ENCODE measurements at places on chromosomes 2 and 18.
A peak's percentile ranks its signal among the peaks of the same experiment; 100 is the strongest.

DNA sequence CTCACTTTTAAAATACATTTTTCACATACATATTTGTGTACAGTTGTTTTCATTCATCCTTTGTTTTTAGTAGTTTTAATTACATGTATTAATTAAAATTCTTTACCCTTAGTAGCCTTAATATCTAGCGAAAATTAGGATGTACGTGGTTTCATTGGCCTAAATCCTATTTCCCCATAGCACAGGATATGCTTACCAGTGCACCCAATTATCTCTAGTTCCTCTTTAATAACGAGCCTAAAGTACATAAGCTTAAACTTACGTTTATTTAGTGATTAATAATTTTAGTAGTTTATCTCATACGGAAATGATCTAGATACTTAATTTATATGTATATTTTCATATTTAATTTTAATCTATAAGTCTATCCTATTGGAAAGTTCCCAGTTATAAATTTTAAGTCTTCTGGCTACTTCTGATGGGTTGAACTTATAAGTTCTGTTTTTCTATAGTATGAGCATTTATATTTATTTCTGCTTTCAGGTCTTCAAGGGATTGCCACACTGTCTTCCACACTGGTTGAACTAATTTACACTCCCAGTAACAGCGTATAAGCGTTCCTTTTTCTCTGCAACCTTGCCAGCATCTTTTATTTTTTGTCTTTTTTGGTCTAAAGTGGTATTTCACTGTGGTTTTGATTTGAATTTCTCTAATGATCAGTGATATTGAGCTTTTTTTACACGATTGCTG, 21.4 kb upstream of the RUFY4 start:
- DNase-seq = no peak

- DNase-seq = peak; percentile 42
Observed at GRCh38 chr2:42045848-42046748, 1.7 kb upstream of the PKDCC start.

DNA sequence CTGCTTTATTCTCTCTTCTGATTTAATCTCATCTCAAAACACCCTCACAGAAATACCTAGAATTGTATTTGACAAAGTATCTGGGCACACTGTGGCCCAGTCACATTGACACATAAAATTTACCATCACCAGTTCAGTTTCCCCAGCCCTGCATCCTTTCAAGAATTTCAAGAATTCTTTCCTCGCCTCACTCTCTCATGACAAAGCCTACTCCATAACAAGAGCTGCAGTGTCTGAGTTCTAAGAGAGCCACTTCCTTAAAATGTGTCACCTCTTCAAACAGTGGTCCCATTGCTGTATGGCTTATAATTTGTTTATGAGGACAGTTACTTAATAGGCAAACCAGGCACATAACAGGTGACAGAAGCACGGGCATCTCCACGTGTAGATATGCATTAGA, 90.9 kb upstream of the STK39 start:
- DNase-seq = no peak

DNA sequence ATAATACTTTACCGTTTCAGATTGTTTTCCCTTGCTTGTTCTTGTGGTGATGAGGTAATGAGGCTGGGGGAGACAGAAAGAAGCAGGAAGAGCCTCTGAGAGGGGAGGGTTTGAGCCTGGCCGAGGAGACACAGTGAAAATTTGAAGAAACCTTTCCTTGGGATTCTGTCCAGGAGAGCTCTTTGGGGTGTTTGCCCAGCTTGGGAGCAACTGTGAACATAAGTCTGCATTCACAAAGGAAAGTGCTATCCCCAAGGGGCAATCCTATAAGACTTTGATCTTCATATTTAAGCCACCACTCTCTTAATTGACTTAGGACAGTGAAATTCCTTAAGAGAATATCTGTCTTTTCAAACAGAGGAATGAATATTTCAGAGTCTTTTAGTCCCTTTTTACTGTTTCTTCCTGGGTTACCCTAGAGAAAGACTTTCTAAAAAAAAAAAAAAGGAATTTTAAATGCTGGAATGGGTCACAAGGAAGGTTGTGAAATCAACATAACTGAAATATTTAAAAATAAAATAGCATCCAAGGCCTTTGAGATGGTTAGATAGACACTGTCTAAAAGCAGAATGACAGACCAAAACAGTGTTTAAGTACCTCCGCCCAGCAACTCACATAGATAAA, 52.5 kb upstream of the STAM2 start:
- DNase-seq = no peak

DNA sequence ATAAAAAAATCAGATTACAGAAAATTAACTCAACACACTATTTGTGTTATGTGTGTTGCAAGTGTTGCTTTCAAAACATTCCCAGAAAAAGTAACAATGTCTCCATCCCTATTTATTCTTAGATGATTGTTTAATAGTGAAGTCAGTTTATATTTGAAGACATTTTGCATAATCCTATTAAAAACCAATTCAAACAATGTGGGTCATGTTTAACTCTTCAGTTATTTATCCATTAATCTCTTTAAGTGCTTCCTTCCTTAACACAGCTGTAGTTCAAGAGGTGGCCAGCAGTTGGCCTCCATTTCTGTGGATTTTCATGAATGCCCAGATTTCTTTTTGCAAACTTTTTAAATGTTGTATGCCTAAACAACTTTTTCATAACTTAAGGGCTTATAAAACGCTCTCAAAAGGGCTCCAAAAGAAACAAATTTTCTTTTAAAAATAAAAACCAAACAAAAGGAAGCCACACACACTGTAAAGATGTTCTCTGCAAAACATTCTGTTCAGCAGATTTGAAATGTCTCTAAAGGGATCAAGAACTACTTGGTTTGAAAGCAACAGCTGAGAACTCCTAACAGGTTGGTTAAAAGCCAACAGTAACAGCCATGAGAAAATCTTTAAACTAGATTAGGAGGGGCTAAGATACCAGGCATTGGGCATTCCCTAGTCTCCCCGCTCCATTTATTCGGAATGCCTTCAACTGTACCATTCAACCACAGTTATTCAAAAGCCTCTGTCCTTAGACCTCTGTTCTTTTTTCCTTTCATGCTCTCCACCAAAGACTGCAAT, 71.5 kb downstream of the THADA start:
- no peak for DNase-seq

- no peak for DNase-seq
Observed at GRCh38 chr2:97663626-97663961, 250 bp downstream of the ACTR1B start.

DNA sequence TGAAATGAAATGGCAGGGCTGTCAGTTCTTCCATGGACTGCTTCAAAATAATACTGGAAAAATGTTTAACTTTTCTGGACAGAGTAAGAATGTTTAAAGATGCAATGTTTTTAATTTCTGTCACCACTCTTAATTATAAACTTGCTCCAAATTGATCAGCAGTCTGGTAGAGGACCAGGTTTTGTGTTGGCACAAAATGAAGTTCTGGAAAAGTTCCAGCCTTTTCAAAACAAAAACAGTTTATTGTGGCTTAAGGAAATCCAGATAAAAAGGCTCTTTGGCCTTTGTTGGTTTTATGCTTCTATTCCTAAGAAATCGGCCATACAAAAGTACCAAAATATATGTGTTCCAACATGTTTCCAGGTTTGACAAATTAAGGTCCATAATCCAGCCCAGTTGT, 48.8 kb downstream of the PTRHD1 start:
- DNase-seq = no peak

- DNase-seq = no peak
Observed at GRCh38 chr2:12828980-12829379, 112.2 kb downstream of the TRIB2 start.

GRCh38 chr18:8744656-8745055, 39.3 kb downstream of the MTCL1 start:
- no peak for DNase-seq

GRCh38 chr18:23838233-23838632, 149.0 kb downstream of the LAMA3 start:
- DNase-seq = no peak

GRCh38 chr2:134175834-134176233, 78.0 kb upstream of the MGAT5 start:
- DNase-seq = no peak

DNA sequence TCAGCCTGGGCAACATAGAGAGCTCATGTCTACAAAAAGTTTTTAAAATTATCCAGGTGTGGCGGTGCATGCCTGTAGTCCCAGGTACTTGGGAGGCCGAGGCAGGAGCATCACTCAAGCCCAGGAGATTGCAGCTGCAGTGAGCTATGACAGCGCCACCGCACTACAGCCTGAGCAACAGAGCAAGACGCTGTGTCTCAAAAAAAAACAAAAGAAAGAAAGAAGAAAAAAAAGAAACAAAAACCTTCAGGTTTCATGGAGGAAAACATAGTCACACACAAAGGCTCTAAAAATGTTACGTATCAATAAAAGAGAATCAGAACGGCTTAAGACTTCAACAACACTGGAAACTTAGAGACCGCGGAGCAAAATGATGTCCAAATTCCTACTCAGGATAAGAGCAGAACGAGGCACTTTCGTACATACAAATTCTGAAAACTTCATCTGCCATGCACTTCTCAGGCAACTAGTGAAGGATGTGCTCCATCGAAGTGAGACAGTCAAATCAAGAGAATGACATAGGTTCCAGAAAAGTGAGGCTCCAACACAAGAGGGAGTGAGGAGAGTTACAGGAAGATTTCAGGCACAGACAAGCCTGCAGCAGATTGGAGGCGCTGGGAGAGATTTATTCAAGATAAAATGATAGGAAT, 4.4 kb downstream of the HDLBP start:
- DNase-seq = no peak

DNA sequence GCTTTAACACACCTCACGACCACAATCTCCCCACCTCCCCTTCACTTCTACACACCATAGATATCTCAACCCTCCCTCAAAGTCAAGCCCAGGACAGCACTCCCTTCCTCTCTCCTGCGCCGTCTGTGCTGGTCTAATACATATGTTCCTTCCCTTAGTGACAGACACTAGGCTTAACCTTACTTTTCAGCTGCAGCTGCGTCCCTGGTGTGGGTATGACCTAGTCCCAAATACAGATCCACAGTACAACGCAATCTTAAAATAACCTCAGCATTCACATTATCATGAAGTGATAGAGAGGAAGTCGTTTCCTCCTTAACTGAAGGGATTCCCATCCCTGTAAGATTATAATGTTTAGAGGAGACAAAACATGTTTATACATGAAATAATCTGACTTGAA, 192.7 kb upstream of the TANK start:
- DNase-seq = no peak

DNA sequence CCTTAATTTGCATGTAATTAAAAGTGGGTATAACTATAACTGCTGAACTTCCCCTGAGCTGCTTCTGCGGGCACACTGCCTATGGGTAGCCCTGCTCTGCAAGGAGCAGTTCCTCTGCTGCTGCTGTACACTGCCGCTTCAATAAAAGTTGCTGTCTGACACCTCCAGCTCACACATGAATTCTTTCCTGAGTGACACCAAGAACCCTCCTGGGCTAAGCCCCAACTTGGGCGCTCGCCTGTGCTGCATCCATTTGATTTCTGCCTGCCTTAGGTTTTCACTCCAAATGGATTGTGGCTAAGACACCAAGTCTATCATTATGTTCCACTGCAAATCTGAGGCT, 215.7 kb downstream of the ANAPC1 start:
- no peak for DNase-seq

DNA sequence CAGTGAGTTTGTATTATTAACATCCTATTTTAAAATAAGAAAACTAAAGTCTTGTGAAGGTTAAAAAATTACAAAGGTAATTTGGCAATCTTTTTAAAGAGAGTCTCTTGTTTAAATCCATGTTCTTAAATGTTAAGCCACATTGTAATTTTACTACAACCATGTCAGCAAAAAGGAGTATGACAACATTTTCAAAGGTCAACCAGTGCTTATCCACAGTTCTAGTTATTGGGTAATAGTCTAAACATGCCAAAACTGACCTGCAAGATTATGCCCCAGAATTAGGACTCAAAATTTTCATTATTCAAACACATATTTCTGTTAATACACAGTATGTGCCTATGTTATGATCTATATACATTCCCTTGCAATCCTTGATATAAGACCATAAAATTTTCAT, 1312.6 kb upstream of the CHAC2 start:
- DNase-seq = no peak

GRCh38 chr2:84306361-84306760, 152.7 kb downstream of the SUCLG1 start:
- DNase-seq = no peak

- DNase-seq = no peak
Observed at GRCh38 chr2:232779934-232780333, 3.6 kb upstream of the KCNJ13 start.

DNA sequence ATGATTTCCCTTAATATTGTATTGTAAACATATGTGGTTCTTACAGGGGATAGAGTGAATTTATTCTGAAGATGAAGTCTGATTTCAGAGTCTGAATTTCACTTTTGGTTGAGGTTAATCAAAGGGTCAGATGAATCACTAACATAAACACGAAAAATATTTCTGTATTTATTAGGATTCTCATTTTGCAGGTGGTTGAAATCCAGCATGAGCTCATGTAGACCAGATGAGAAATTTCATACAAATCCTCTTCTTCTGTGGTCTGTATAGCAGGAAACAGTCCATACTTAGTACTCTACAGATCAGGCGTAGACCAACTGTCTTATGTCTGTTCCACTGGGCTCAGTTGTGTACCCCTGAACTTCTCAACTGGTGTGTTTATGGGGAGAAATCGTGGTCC, 157.8 kb downstream of the BABAM2 start:
- no peak for DNase-seq

GRCh38 chr18:12543697-12544096, 114.2 kb downstream of the SPIRE1 start:
- no peak for DNase-seq

DNA sequence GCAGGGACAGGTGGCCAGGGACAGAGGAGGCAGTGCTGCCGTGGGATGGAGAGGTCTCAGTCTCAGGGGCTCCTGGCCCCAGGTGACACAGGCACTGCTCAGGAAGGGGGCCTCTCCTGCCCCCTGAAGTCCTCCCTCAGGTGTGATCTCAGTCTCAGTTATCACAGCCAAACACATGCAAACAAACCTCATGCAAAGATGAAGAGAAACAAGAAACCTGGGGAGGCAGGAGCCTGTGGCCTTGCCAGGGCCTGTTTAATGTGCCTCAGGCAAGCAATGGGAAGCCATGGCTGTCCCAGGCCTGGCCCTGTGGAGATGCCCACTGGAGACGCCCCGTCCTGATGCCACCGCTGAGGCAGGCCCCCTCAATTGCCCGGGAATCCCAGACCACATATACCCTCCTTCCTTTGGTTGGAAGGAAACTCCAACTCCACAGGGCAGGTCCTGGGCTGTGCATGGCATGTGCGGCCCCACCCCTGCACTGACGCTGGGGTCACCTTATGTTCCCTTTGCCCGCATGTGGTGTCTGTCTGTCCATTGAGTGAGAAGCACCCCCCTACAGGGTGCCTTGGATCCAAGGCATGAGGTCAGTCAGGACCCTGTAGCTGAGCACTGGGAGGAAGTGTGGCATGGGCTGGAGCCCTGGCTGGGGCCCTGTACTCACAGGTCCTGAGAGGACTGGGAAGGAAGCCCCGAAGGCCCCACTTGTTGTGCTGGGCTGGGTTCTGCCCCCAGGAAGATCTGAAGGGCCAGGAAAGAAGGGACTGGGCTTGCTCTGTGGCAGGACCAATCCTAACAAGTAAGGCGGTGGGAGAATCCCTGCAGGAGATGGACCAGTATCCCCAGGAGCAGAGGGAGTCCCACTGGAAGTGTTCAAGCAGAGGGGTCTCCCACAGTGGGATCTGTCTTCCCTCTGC, 68.8 kb upstream of the RAB6C start:
- DNase-seq = no peak

Data from NCI-H510A (cell line).